ENCODE measurements at places on chromosomes 7 and 10.

GRCh38 chr10:34290412-34291081 is 524.5 kb downstream of the PARD3 start:
- no peak for DNase-seq

- DNase-seq = no peak
Measured at GRCh38 chr7:26794541-26794940, 69.8 kb downstream of the SKAP2 start.

DNA sequence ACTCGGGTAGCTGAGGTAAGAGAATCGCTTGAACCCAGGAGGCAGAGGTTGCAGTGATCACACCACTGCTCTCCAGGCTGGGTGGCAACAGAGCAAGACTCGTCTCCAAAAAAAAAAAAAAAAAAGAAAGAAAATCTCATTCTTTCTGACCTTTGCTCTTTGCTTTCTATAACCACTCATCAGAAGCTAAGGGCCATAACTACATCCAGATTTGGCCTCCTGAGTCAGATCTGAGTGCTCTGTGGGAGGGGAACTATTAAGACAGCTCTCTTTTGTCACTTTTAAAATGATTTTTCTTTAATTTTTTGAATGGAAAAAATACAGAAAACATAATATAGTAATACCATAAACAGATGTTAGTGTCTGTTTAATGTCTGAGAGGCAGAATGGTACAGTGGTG is 210.1 kb downstream of the KIAA1217 start:
- no peak for DNase-seq

DNA sequence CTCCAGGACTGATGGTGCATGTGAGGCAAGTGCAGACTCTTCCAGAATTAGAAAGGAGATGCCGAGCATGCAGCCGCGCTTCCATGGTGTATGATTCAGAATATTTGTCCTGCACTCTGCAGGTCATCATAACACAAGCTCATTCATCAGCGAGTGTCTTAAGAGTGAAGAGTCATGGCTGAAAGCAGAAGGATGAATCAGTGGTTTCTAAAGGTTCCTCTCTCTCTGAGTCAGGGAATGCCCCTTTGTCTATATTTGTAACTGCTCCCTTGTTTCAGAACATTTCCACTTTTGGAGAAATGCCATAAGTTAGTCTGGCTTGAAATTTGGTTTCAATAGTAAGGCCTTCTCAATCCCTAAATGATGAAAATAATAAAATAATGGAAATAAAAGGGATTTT is 52.3 kb downstream of the HECW1 start:
- no peak for DNase-seq

DNA sequence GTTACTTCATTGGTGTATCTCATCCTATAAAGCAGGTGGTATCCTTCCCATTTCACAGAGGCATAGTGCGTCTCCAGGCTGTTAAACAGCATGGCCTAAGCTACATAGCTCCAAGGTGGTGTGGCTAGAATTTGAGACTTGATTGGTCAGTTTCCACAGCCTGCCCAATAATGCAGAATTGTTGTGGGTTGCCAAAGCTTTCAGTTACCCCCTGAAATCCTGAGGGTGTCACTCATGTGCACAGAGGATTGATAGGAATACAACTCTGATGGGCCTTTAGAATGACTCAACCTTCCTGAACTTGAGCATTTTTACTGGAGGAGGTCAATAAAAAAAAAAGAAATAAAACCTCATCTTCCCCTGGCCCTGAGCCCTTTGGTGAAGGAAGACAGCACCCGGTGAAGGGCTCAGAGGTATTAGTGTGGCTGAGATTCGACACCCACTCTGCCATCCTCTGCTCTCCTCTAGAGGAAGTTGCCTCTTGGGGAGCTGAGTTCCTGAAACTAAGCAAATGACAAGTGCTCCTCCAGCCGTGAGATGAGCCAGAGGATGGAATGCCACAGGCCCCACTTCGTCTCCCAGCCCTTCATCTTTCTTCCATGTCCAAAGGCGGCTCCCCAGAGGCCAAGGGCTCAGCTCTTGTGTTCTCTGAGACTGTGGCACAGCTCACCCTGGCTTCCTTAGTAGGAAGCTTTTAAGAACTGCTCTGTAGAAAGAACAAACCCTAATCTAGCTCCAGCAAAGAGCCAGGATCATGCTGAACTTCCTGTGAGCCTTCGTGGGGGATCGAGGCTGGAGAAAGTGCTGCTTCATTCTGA is 1.0 kb downstream of the ACSL5 start:
- no peak for DNase-seq

- peak; percentile 62 for DNase-seq
Measured at GRCh38 chr7:130901209-130901783, 167.3 kb upstream of the KLF14 start.

GRCh38 chr7:124250297-124251034 is 217.6 kb upstream of the TMEM229A start:
- DNase-seq = no peak

DNA sequence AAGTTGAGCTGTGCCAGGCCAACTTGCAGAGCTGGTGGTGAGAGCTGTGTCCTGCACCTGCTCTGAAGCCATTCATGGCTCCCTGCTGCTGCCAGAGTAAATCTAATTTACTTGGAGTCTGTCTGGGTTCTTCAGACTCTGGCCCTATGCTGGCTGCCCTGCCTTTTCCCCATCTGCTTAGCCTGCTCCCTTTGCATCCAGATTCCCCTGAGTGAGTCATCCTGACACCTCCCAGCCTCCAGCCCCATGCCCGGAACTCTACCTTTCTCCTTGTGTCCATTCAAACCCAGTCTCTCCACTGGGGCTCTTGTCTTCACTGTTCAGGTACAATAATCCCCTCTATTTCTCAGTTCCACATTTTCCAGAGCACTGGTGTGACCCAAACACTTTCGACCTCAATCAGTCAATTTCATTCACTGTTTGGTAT is 434.4 kb upstream of the ZMIZ1 start:
- peak; percentile 58 for DNase-seq

DNA sequence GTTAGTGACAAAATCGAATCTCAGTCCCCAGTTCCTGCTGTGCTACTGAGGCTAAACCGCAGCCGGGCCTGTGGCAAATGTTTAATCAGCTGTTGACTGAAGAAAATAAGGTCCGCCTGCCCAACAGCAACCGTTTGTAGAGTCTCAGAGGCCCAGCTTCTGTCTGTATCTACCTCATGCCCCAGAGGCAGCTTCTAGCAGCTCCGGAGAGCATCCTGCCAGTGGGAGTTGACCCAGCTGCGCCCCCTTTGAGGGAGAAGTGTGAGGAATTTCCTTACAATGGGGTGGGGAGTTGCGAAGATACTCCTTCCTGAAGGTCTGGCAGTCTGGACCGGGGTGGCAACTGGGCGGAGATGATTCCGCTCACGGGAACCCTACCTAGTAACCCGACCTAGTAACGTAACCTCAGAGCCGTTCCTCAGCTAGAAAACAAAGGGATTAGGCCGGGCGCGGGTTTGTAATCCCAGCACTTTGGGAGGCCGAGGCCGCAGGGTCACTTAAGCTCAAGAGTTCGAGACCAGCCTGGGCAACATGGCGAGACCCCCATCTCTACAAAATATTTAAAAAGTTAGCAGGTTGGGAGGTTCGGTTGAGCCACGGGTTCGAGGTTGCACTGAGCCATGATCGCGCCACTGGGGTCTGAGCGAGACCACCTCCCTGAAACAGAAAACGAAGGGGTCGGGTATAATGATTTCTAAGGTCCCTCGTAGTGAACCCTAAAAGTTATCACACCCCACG is 846 bp upstream of the ZNF775 start:
- peak; percentile 69 for DNase-seq

- no peak for DNase-seq
Measured at GRCh38 chr7:64300641-64301405, 12.9 kb upstream of the ZNF736 start.

GRCh38 chr7:141436139-141436538 is 115.1 kb upstream of the AGK start:
- no peak for DNase-seq

GRCh38 chr10:71494980-71495381 is 98.3 kb downstream of the CDH23 start:
- DNase-seq = no peak

GRCh38 chr7:106057962-106058927 is 53.9 kb downstream of the SYPL1 start:
- no peak for DNase-seq

- no peak for DNase-seq
Measured at GRCh38 chr10:123143162-123143824, 4.6 kb upstream of the HMX2 start.

DNA sequence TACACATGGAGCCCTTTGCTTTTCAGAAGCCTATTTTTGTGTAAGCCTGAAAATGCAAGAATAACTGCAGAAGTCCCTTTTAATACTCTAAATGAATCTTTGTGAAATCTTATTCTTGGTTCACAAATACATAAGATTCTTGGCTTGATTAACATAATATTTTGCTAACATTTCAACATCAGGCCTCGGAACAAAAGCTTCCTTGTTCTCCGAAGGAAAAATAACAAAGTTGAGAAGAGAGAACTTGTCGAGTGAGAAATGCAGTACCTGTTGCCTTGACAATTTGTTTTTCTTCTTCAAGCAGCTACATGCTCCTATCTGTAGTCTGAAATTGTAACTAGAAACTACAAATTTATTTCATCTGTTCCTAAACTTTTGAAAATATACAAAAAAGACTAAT is 8.5 kb downstream of the NT5C2 start:
- no peak for DNase-seq

DNA sequence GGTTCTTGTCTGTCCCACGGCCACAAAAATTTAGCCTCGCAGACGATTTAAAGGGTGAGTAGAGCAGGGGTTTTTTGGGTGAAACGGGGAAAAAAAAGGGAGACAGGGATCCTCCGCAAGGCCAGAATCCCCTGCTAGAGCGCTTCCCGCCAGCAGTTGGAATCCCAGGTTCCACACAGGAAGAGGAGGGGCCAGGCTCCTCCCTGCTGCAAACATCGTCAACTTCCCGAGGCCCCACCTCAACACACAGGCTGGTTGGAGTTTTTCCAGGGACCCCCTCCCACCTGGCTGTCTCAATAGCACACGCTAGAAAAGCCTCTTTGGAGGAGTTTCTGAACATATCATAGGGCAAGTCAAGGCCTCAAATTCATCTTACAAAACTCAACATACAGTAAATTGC is 112.7 kb downstream of the MTERF1 start:
- DNase-seq = no peak

DNA sequence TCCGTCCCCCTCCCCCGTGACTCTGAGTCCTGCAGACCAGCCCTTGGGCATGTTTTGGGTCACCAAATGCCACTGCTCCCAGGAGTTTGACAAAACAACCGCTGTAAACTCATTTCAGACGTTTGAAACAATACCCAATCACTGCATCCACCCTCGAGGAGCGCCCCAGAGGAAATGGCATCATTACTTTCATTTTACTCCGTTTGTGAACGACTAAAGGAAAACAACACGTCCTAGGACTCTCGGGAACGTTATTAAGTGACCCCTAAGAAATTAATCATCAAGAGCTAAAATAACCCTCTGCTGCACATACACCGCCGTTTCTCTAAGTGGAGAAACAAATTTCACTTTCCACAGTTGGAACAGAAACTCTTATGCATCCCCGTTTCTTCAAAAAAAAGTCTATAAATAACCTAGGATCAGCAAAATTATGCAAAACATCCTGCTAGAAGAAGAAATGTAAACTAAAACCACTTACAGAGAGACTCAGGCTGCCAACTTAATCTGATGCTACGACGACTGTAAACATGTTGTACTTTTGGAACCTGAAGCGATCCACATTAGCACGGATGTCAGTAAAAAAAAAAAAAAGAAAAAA is 109.9 kb upstream of the EFCAB10 start:
- no peak for DNase-seq

DNA sequence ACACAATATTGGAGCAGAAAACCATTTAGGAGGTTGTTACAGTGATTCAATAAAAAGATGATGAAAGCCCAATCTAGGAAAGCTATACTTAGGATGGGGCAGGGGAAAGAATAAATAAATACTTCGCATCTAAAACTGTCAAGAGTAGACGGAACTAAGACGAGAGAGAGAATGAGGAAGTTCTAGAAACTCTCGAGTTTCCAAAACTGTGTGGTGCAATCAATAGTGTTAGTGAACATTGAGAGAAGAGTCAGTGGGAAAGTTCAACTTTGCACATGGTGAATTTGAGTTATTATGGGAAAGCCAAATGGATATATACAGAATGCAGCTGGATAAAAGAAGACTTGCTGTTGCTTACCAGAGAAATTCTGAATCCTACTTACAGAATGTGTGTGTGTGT is 133.8 kb upstream of the MEOX2 start:
- no peak for DNase-seq

- no peak for DNase-seq
Measured at GRCh38 chr7:22845221-22845834, 22.7 kb upstream of the TOMM7 start.

- DNase-seq = no peak
Measured at GRCh38 chr7:136688601-136689000, 179.9 kb upstream of the CHRM2 start.

- peak; percentile 38 for DNase-seq
Measured at GRCh38 chr10:76631884-76632766, 1005.5 kb downstream of the KCNMA1 start.

GRCh38 chr10:119863951-119864565 is 8.6 kb downstream of the MCMBP start:
- DNase-seq = no peak
